ENCODE measurements at places on chromosomes 3 and 15.

- no peak for DNase-seq
Observed at GRCh38 chr3:111882194-111882593, 23.1 kb downstream of the PHLDB2 start.

DNA sequence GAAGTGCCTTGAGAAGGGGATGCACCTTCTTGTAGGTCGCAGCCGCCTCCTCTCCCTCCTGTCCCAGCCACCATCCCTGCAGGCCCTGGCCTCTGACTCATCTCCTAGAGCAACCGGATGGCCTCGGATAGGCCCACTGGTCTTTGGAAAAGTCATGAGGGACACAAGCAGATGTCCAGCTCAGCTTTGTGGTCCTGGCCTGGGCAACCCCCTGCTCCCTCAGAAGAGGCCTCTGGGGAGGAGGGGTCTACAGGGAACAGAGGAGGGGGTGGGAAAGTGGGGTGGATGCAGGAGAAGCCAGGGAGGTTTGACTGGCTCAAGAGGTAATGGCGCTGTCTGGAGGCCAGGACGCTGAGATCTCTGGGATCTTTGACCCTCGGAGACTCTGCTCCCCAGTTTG is 259.2 kb upstream of the TLE3 start:
- DNase-seq = no peak

GRCh38 chr3:89245612-89246011 is 138.2 kb downstream of the EPHA3 start:
- no peak for DNase-seq

- DNase-seq = no peak
Observed at GRCh38 chr3:34001990-34002389, 203.6 kb downstream of the PDCD6IP start.

- no peak for DNase-seq
Observed at GRCh38 chr3:187971629-187972028, 182.3 kb upstream of the LPP start.

- DNase-seq = no peak
Observed at GRCh38 chr3:107973152-107973551, 117.7 kb downstream of the CD47 start.

DNA sequence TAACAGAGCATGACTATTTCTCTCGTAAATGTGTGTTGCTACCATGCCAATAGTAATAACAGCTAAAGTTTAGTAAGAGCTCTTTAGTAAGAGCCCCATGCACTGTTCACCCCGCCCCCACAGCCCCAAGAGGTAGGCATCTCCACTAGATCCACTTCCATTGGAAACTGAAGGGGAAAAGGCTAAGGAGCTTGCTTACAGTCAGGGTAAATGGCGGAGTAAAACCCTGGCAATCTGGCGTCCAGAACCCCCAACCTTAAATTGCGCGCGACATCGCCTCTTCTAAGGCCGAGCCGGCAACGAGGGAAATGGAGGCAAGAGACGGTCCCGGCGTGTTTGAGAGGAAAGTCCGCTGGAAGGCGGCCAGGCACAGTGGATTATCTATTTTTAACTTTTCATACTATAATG is 654 bp upstream of the C3orf38 start:
- DNase-seq = no peak

GRCh38 chr15:56361987-56362386 is 3.2 kb upstream of the TEX9 start:
- no peak for DNase-seq

- no peak for DNase-seq
Observed at GRCh38 chr3:177335728-177336127, 138.4 kb upstream of the TBL1XR1 start.

- no peak for DNase-seq
Observed at GRCh38 chr3:175865724-175866123, 1006.6 kb downstream of the NAALADL2 start.
